ENCODE measurements at places on chromosomes 12 and 14.

DNA sequence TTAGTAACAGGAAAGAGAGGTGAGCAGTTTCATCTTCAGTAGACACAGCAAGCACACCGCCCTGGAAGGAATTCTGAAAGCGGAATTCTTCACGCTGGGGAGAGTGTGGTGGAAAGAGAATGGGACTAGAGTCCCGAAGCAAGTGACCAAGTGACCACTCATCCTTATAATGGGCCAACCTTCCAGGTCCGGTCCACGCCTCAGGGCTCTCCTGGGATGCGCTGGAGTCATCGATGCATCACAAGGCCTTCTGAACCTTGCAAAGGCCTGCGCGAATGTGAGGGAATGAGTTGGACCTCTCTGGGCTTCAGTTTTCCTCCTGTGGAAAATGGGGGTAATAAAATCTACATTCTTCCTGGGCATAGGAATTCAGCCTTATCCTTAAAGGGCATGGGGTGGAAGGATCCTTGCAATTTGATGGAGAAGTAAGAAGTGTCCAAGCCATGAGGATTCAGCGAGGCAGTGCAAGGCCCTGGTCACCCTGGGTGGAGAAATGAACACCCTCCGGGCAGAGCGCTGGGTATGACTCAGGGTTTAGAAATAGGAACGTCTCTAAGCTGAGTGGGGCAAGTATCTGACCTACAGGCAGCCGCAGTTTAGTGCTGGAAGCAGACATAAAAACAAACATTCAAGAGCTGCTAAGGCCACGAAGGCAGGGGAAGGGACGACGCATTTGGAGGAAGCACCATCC is 97.7 kb downstream of the SETD3 start:
- DNase-seq: peak; percentile 93

DNA sequence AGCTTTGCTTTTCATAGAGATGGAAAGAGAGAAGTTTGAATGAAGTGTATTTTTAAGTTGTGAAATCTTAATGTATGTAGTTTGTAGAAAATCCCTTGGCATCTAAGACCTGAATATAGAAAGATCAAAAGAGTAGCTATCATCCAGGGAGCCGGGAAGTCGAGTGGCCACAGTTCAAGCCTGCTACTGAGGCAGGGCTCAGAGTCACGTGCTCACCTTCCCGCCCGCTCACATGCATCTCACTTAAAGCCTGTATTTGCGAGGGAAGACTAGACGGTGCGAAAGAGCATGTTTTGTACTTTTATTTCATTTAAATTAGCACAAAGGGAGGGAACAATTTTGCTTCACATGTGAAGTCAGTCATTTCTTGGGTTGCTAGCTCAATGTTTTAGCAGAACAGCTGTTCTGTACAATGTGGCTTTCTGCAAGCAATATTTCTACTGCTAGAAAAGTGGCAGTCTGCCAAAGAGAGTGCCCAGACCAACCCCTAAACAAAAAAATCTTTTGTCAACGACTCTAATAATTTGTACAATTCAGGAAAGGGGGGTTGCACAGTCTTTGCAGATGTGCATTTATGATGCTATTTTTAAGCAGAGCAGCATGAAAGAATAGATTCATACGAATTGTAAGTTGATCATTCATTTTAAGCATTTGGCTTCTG is 290.7 kb downstream of the NPAS3 start:
- no peak for DNase-seq

DNA sequence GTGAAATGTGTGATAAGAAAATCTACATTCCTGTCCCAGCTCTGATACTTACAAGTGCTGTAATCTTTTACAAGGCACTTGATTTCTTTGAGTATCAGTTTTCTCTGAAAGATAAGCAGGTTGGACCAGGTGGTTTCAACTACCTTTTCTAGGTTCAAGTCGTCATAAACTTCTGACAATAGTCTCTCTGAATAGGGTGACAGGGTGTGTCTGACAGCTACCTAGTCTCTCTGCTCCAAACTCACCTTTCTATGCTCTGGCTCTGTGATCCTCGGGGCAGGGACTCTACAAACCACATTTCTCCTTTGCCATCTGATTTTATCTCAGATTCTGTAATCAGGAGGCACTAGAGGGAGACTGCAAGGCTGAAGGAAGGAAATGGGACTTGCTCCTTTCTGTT is 137.7 kb upstream of the SYT1 start:
- DNase-seq: no peak

DNA sequence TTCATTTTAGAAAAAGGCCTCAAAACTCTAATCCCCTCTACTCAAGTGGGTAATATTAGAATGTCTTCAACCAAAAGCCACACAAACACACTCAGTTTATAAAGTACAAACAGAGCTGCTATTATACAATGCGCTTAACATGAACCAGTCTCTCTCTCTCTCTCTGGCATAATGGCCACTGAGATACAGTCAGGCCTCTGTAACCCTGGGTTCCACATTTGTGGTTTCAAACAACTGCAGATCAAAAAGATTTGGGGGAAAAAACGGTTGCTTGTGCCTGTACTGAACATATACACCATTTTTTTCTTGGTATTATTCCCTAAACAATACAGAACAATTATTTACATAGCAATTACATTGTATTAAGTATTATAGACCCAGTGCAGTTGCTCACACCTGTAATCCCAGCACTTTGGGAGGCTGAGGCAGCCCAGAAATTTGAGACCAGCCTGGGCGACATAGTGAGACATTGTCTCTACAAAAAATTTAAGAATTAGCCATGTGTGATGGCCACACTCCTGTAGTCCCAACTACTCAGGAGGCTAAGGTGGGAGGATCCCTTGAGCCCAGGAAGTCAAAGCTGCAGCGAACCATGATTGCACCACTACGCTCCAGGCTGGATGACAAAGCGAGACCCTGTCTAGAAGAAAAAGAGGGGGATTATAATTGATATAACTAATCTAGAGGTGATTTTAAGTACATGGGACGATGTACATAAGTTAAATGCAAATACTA is 5.6 kb downstream of the SLC11A2 start:
- no peak for DNase-seq

GRCh38 chr12:117143008-117143532 is 43.9 kb upstream of the TESC start:
- DNase-seq: no peak

DNA sequence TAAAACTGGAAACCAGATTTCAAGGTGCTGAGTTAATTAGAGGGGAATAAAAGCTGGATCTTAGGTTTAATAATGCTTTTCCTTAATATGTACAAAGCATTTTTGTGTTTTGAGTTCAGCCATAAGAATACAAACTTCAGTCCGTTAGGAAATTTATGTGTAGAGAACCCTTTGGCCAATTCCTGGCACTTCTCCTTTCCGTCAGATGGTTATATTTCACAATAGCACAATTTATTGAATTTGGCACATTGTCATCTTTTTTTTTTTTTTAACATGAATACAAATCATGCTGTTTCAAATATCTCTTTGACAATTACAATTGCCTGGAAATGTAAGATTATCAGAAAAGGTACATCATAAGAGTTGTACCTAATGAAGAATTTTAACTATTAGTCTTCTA is 56.2 kb upstream of the DDHD1 start:
- DNase-seq: no peak

- no peak for DNase-seq
These were observed 110.6 kb upstream of the SOX5 start for GRCh38 chr12:24060089-24060488.

DNA sequence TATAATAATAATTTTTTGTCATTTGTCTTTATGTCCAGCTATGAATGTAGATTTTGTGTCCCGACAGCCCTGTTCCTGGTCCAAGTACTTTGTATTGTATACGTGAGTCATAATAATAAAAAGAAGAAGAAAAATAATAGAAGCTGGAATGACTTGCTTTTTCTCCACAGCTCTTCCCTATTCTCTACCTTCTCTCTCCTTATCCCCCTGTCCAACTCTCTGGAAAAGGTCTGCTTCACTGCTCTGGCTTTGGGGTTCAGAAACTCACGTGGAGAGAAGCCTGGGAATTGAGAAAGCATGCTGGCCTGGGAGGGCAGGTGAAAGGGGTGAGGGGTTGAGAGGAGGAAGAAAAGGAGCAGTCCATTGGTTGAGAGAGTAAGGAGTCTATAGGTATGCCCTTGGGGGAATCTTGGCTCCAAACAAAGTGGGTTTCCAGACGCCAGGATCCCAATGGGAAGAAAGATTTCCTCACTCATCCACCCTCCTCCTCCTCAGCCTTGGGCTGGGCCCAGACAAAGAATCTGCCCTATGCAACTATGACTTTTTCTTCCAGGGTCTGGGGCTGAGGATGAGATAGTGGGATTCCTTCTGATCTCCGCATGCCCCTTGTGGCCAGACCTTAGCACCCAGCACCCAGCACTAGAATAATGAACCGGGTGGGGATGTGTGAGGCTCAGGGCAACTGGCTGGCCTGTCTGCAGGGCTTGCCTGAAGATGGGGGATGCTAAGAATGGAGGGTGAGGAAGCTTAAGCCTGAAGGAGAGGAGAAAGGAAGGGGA is 4.0 kb downstream of the HOXC8 start:
- no peak for DNase-seq

GRCh38 chr12:106342397-106343213 is 14.9 kb upstream of the POLR3B start:
- peak; percentile 29 for DNase-seq

- no peak for DNase-seq
These were observed 55.5 kb downstream of the PPM1A start for GRCh38 chr14:60304509-60304908.

DNA sequence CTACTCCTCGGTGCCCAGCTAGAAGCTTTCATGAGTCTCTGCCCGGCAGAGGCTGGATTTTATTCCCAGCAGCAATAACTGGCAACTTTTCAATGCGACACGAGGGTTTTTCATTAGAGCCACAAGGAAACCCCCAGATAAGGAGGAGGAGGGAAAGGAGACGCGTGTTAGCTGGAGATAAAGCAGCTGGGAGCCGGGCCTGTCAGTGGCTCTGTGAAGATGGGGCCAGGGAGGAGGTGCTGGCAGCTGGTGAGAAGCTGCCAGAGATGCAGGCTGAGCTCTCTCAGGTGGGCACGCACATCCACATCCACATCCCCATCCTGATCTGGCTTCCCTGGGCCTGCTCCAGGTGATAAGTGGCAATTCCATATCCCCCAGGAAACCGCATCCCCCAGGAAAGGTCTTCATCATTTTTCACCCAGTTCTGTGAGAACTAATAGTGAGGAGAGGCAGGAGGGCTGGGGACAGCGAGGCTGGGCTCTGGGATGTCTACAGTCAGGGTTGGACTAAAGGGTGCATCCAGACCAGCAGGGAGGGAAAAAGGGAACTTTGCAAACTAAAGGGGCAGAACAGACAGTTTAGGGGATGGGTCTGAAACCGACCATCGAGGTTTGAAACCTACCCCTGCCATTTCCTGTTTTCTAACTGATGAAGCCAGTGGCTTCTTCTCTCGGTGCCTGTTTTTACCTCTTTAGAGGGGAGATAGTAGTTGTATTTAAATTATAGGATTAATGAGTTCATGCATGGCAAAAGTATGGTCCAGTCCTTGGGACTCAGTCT is 413.2 kb downstream of the DPF3 start:
- DNase-seq: no peak

DNA sequence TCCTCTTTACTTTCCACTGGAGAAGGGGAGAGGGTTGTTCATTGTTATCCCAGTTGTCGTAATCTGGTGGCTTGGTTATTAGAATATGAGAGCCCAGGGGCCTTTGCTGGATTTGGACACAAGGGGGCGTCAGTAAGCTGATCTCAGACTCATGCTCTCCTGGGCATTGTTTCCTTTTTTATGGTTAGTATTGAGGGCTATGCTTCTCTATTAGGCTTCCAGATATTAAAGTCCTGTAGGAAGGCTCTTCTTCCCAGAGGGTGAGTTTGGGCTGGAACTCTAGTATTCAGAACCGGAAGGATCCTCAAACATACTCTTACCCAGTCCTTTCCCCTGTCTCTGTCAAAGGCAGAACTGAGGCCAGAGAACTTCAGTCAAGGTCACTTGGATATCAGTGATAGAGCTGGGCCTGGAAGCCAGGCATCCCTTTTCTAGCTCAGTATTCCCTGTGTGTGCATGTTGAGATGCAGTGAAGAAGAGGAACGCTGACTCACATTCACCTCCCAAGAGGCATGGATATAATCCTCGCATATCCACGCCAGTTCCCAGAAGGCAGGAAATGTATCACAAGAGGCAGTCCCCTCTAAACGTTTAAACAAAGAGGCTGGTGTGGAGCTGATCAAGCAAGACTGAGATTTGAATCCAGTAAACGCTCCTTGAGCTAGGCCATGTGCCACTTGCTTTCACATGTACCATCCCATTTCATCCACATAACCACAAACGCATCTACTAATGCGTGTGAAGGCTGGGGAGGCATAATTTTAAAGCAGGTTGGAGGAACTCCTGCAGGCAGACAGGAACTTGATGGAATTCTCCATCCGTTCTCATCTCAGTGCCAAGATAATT is 41.6 kb downstream of the UBE3B start:
- peak; percentile 64 for DNase-seq

GRCh38 chr14:106789318-106789717 is 1262.9 kb downstream of the TMEM121 start:
- DNase-seq: no peak

- DNase-seq: no peak
These were observed 110.0 kb downstream of the ADCK1 start for GRCh38 chr14:77909911-77910310.

GRCh38 chr12:99039367-99040120 is 394.5 kb downstream of the APAF1 start:
- DNase-seq: no peak

DNA sequence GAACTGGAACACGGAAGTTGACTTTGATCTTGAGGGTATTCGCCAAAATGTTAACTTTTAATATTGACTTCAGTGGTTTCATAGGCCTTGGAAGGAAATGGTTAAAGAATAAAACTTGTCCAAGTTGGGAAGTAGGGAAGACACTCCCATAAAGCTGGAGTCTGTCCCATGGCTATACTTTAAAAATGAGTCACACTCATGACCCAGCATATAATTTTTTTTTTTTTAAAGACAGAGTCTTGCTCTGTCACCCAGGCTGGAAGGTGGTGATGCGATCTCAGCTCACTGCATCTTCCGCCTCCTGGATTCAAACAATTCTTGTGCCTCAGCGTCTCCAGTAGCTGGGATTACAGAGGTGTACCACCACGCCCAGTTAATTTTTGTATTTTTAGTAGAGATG is 19.6 kb downstream of the TMPRSS12 start:
- peak; percentile 54 for DNase-seq

DNA sequence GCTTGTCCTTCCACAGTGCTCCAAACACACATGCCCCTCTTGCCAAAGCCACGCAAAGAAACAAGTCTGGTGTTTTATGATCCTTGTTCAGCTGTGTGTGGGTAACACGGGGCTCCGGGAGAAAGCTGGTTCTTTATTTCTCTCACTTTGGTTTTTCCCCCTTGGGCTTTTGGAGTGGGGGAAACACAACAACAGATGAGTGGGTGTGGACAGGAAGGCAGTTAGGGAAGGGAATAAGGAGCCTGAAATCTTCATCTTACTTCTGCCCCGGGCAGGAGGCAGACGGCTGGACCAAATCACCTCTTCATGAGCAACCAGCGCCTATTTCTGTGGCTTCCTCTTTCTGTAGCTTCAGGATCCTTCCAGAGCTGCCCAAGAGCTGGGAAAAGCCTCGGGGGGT is 218.5 kb downstream of the PHETA1 start:
- DNase-seq: no peak
